ENCODE measurements at places on chromosomes 11 and 22.

DNA sequence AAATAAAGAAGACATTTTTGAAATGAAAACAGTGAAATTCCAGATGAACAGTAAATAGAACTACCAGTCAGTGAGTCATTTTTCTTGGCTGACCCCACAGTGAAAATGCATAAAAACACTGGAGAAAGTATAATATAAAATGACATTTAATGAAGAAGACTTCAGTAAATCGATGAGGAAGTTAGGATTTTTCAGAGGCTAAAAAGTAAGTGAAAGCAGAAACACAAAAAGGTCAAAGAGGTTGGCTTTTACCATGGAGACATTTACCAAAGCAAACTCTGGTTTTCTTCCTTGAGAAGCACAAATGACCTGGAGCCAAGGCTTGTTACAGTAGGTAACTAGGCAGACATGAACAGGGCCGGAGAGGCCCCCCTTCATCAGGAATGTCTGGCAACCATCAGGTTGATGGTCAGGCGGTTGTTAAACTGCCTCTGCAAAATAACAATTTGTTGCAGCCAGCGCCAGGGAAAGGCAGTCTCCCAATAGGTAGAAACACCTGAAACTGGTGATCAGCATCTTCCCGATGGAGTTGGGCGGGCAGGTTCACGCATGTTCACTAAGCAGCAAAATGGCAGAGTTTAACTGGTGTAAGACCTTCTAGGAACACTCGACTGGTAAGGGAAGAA lies 16.7 kb upstream of the TMEM123 start:
- DNase-seq = no peak

DNA sequence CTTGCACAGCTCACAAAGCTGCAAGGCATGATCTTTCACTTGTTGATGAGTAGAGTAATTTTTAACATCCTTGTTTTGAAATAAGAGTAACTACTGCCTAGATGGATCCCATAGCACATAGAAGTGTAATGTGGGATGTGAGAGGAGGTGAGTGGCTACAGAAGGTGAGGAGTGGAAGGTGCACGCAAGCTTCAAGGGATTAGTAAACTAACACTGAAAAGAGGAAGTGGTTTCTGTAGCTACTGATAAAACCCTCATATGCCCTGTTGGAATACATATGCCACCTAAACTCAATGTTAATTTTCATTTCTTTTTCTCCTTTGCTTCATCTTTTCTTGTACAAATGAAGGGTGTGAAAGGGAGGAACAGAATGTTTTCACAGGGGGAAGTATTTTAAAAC lies 22.0 kb upstream of the CTSC start:
- DNase-seq = no peak

GRCh38 chr11:74749965-74750296 lies 1.3 kb downstream of the RNF169 start:
- no peak for DNase-seq

- no peak for DNase-seq
Measured at GRCh38 chr22:34243023-34243422, 322.7 kb upstream of the LARGE1 start.

GRCh38 chr22:31895411-31896123 lies 48.8 kb upstream of the YWHAH start:
- no peak for DNase-seq

DNA sequence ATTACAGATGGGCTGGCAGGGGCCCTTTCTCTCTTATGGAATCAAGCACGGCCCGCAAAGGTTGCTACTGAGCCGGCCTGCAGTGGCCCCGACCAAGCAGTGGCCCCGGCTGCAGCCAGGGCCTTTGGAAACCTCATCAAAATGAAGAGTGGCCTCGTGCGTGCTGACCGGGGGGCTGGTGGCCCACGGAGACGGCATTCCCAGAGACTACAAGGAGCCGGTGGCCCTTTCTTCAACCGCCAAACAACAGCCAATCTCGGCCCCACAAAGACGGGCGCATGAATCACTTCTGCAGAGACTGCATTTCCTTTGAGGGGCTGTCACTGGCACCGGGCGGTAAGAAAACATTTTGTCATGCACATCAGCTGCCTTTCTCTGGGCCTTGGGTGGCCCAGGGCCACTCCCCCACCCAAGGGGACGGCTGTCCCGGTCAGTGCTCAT lies 43.1 kb upstream of the FGF3 start:
- no peak for DNase-seq

DNA sequence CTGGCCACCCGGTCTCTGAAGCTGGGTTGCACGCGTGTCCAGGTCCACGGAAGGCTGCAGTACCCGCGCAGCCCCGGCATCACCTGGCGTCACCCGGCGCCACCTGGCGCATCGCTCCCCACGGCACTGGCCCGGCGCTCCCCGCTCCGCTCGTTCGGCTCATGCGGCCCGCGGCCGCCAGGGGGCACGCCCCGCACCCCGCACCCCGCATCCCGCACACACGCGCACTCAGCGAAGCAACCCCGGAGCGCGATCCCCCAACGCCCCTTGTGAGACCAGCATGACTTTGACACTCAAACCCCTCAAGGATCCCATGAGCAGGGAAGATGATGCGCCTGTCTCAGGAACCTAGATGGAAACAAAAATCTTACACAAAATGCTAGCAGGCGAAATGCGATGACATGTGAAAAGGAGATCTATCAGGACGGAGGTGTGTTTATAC lies 11.9 kb downstream of the B3GNT6 start:
- peak; percentile 74 for DNase-seq

DNA sequence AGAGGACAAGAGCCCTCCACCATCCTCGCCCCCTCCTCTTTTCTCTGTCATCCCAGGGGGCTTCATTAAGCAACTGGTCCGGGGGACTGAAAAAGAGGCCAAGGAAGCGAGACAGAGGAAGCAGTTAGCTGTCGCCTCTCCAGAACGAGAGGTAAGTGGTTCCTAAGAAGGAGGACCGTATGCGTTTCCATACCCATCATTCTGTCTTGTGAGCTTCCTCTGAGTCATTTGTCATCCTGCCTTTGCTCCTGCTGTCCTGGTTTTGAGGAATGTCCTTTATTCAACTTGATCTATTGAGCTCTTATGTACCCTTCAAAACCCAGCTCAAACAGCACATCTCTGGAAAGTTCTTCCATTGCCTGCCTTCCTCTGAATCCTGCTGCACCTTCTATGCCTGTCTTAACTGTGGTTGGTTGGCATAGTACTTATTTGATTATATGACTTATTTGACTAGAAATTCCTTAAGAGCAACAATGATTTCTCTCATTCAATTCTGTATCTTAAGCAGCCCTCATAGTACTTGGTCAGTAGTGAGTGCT lies 21.3 kb downstream of the MYO18B start:
- no peak for DNase-seq

DNA sequence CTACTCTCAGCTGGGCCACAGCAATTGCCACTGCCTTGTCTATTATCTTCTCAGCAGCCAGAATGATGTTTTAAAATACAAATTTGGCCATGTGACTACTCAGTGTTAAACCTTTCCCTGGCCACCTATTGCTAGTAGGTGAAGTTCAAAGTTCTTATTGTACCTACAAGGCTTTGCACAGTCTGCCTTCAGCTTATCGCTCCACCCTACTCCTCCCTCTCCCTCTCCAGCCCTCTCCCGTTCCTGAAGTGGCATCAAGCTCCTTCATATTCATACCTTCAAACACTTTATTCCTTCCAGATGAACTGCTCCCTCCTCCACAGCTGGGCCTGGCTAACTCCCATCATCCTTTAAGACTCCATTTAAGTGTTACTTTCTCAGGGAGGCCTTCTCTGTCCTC lies 37.3 kb downstream of the OR10A6 start:
- peak; percentile 57 for DNase-seq

DNA sequence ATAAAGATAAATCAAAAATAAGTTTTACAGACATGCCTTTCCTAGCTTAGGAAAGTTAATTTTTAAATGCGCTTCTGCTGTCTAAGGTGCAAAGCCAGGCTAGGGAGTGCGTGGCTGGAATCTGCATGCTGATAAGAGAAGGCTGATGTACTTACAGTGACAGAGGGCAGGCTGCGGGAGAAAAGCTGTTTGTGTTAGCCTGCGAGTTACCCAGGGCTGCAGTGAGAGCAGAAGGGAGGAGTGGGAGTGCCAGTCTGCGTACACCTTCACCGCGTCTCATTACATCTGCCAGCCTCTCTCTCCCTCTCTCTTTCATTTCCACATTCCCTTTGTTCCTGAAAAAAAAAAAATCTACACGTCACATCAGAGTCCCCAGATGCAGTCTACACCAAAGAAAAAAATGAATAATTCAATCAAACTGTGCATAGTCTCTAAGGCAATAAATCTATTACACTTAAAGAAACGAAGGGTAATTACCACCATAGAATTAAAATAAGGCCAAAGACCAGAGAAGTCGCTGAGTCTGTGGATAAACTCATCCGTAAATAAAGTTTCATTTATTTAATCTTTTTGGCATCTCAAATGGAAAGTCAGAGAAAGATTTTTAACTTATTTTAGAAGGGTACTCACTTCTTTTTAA lies 126.4 kb upstream of the C11orf58 start:
- DNase-seq = no peak

GRCh38 chr11:5596607-5597201 lies at the start of gene TRIM6:
TSS of gene TRIM6 (plus strand) at chr11:5596637. CDS start at chr11:5596898, 261 bp downstream.
- DNase-seq = peak; percentile 52

DNA sequence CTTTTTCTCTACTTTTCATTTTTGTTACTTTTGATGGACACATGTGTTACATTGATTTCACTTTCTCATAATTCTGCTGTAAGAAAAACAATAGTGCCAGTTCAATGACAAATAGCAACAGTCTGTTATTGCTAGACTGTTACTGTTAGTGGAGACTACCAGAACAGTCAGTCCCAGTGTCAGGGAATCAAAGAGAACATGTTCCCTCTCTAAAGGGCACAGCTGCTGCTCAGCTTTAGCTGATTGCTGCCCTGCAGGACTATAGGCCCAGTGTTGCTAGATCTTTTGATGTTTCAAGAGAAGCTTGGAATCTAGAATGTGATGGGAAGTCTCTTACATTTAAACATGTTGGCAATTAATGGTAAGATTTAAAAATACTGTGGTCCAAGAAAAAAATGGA lies 3.4 kb downstream of the BIRC3 start:
- no peak for DNase-seq

DNA sequence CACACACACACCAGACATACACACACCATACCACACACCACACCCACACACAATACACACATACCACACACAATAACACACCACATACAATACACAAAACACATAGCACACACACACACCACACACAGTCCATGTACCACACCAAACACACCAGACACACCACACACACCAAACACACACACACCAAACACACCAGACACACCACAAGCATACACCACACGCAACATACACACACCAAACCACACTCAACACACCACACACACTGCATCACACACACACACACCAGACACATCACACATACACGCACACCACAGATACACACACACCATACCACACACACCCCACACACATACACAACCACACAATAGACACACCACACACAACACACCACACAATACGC lies 54.8 kb downstream of the IGSF9B start:
- no peak for DNase-seq

DNA sequence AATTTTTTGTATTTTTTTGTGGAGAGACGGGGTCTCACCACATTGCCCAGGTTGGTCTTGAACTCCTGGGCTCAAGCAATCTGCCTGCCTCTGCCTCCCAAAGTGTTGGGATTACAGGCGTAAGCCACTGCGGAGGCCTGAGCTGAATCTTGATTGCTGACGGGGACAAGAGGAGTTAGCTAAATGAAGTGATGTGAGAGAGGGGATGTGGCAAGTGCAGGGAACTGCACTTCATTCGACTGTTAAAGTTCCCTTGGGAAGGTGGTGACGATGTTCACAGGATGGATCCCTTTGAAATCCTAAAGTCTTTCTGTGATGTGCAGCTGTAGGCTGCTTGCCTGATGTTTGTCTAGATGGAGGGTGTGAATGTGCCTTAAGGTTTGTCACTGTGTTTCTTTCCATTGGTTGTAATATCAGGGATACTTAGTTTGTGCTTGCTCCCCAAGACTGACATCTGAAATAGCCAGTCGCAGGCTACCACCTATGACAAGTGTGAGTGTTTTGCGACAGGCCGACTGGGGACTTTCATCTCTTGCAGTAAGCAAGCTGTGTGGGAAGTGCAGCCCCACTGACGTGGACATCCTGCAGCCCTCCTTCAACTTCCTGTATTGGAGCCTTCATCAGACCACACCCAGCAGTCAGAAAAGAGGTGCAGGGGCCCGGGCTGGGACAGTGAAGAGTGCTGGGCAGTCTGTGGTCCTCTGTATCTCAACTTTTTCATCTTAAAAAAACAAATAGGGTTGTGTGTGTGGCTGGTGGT lies 19.6 kb upstream of the CCDC134 start:
- DNase-seq = peak; percentile 81

- DNase-seq = no peak
Measured at GRCh38 chr11:2250041-2250440, 20.3 kb downstream of the ASCL2 start.

- no peak for DNase-seq
Measured at GRCh38 chr11:131877246-131877942, 507.0 kb downstream of the NTM start.

- no peak for DNase-seq
Measured at GRCh38 chr11:61089806-61090491, 12.3 kb upstream of the CD5 start.

GRCh38 chr22:24409707-24410106 lies 17.7 kb upstream of the ADORA2A start:
- no peak for DNase-seq

- no peak for DNase-seq
Measured at GRCh38 chr22:37485395-37486223, 575 bp downstream of the MFNG start.

DNA sequence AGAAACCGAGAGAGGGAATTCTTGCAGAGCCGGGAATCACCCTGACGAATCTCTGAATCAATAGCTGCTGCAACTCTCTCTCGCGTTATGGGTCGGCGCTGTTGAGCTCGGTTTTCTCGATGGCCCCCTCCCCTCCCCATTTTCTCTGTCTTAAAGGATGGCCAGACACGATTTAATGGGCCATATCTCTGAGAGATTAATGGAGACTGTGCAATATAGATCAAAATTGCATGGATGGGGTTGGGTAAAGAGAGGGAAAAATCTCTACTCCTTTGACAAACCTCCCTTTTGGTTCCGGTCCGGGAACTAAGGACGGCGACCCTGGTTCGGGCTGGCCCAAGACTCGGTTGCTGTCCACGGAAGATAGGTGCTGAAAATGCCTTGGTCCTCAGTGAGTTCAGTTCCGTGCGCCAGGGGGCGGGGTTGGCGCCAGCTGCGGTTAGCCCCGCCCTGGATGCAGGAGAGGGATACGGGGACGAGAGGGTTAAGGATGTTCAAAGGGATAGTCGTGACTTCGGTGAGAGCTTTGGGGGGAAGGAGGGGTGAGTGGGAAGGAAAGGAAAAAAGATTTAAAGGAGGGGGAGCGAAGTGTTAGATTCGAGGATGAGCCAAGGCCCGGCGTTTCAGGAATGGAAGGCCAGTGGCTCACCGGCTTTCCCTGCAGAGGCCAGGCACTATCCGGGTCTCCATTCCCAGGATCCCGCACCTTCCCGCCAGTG lies 103.6 kb upstream of the HSD17B12 start:
- no peak for DNase-seq

GRCh38 chr11:62157603-62158002 lies 32.4 kb upstream of the SCGB1D1 start:
- no peak for DNase-seq

DNA sequence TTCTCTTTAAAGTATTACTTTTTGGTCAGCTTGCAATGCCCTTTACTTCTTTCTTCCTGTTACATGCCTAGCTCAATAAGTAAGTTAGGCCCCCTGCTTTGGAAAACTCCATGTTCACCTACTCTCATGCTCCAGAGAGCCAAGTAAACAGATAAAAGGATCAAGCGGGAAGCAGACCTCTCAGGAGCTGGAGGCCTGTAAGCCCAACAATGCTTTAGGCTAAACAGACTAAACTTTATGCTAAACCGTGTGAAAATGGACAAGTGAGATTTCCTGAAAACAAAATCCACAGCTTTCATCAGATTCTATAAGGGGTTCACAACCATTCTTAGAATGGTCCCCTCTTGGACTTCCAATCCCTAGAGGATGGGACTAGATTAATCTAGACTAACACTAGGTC lies 40.2 kb downstream of the CELF1 start:
- DNase-seq = no peak

All from transverse colon (tissue), 4 donors.